ENCODE measurements at places on chromosomes 4 and X.

GRCh38 chrX:129719931-129720530 is 18.7 kb upstream of the XPNPEP2 start:
- DNase-seq, result no peak

DNA sequence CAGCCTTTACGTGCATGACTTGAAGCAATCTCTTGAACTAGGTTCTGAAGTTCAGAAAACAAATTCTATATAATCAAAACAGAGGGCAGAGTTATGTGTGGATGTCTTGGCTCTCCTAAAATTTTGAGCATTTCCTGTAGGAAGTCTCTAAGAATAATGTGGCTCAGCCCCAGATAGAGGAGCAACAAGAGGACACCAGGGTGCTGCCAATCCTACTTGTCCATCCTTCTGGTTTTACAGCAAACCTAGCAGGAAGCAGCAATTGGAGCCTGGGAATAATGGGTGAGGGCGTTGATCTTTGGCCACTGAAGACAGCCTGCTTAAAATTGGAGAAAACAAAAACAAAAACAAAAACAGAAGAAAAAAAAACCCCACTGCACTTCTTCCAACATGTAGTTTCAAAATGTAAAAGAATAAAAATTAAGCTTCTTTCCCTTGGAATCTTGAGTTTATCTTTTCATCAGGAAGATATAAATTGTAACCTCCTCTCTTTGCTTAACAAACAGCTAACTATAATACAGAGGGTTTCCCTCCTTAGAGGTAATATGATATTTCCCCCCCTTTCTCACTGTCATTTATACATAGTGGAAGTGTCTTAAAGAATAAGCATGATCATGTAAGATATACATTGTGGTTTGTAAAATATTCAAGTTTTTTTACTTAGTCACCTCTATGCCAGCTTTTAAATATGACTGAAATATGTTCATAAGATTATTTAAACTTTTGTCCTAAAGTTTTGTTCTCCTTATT is 130.6 kb downstream of the FBXO8 start:
- DNase-seq, result no peak

DNA sequence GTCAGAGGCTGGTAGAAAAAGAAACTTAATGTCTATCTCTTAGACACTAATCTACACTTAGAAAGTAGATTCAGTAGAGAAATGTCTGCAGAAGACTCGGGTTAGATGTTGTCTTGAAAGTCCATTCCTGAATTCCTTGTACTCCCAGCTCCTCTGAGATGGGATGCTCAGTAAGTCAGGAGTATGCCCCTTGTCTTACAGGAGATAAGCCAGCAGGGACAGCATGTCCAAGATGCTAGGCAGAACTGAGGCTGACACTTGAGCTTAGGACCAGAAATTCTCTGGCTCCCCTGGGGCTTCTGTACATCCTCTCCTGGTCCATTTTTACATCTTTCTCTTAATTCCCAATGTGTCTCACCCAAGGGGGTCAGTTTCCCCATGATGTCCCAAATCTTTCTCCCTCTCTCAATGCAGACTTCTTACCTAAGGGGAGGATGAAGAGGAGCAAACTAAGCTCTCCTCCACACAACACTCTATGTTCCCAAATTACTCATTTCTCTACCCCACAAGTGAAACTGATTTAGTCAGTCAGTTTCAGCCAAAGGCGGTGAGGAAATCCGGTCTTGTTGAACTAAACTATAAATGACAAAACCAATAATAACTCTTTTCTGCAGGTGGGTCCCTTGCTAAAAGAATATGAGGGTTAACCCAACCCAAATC is 558.2 kb upstream of the DIPK2B start:
- no peak for DNase-seq

DNA sequence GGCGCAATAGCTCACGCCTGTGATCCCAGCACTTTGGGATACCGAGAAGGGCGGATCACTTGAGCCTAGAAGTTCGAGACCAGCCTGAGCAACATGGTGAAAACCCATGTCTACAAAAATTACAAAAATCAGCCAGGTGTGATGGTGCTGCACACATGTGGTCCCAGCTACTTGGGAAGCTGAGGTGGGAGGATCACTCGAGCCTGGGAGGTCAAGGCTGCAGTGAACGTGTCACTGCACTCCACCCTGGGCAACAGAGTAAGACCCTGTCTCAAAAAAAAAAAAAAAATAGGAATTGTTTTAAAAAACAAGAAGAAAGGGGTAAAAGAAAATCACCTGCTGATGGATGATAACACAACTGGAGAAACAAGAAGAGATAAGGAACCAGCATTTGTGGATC is 38.8 kb downstream of the CHIC2 start:
- DNase-seq, result no peak

DNA sequence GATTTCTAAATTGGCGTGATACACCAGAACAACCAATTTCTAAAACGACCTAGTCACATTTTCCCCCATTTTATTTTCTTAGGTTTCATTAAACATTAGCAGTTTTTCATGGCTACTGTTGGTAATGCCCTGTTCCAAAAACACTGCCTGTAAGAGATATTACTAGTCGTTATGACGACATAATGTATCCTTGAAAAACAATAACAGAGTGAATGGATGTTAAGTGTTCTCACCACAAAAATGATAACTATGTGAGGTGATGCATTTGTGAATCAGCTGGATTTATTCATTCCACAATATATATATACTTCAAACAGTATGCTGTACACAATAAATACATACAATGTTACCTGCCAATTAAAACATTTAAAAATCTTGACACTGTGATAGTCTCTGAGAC is 1147.6 kb upstream of the PCDH10 start:
- DNase-seq, result no peak

GRCh38 chr4:167578906-167579305 is 344.6 kb upstream of the SPOCK3 start:
- DNase-seq, result no peak

GRCh38 chr4:125316401-125316790 is 1.6 kb downstream of the FAT4 start:
- DNase-seq, result no peak

- DNase-seq, result no peak
These were observed 60.3 kb downstream of the USP11 start for GRCh38 chrX:47293106-47293505.

DNA sequence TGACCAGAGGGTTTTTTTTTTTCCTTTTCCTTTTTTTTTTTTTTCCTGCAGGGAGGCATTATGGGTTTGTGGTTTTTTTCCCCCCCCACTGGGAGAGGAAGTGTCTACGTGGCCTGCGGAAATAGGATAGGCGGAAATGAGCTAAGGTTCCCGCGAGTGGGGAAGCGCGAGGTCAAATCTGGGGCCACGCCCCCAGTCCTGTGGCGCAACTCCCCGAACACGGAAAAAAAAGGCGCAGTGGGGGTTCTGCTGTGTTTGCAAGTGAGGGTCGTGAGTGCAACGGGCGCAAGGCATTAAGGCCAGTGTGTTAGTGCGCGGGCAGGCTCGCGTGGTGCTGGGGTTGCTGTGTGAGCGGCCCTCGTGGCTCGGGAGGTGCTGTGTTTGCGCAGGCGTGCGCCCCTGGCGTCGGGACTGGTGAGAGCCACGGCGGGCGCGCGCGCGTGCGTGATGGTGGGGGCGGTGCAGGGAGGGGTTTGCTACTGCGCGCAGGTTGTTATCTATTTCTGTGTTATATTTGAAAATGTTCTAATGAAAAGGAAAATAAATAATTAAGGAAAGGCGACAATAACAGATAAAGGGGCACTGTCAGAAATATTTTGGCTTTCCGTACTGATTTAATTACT is 685 bp upstream of the MORF4L2 start:
- peak; percentile 7 for DNase-seq

DNA sequence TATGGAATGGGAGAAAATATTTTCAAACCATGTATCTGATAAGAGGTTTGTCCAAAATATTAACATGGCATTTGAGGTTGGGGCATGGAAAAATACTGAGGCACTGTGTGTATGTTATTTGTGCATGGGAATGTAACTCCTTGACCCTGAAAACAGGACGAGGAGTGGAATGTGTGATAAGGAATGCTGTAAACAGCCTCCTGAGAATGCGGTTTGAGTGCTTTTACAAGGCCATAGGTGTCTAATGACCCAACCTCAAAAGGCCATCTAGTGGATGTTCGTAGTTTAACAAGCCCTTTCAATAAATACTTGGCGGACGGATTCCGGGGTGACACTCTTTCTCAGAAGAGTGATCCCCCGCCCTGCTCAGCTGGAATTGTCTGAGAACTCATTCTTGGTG is 162.9 kb upstream of the USP9X start:
- no peak for DNase-seq

GRCh38 chr4:48483777-48484493 is 792 bp downstream of the SLC10A4 start:
- DNase-seq, result no peak

DNA sequence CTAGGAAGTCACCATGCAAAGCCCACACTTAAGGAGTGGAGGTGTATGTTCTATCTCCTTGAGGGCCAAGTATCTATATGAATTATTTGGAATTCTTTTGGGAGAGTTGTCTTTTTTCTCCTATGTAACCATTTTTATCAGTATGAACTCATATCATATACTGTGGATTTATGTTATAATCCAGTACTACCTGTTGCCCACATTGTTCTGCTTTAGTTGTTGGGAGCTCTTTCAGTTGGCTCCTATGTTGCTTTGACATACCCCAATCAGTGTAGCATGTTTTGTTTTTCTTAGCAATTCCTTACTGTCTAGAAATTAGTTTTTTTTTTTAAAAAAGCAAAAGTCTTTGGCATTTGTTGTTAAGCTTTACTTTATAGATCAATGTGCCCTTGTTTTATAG is 13.0 kb downstream of the UCHL1 start:
- DNase-seq, result no peak

- no peak for DNase-seq
These were observed 69.8 kb downstream of the DTHD1 start for GRCh38 chr4:36351082-36351666.

GRCh38 chr4:13656569-13657405 is 29.3 kb upstream of the BOD1L1 start:
- no peak for DNase-seq

- DNase-seq, result no peak
These were observed 2.8 kb upstream of the TLR8 start for GRCh38 chrX:12903646-12904045.

DNA sequence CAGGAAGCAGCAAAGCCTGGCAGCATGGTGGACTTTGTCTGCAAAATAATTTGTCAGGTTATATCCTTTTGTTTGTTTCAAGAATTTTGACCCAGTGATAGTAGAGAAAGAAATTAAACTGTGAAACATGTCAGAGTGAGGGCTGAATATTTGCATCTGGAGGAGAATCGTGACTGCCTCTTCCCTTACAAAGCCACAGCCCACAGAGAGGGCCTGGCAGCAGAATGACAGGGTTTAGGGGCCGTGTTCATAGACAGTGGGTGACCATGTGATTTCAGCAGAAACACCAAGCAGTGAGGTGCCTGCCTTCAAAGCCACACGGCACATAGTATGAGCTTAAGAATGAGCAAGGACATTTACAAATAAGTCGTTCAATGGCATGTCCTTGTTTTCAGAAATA is 24.4 kb upstream of the PLAC8 start:
- DNase-seq, result no peak

DNA sequence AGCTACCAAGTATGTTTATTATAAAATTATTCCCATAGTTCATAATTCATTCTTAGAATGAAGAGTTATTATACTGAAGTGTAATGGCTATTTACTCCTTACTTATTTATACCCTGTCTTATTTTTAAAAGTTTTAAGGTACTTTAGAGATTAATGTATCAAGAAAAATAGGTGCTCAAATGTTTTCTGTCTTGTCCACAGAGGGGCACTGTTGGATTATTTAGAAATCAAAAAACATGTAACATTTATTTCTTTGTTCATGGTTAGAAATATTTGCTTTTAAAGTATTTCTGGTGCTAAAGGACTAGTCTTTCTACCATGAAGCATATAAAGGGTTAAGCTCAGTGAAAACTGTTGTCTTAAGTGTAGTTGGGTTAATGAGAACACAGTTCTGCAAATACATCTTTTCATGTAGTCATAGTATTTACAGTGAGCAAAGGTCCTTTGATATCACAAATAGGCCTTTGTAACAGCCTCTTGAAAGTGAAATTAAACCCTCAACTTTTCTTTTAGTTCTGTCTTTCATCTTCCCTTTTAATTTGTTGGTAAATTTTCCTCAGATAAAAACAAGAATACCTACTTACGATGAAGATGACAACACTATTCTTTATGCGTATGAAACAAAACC is 7.7 kb downstream of the SCML1 start:
- DNase-seq, result no peak

DNA sequence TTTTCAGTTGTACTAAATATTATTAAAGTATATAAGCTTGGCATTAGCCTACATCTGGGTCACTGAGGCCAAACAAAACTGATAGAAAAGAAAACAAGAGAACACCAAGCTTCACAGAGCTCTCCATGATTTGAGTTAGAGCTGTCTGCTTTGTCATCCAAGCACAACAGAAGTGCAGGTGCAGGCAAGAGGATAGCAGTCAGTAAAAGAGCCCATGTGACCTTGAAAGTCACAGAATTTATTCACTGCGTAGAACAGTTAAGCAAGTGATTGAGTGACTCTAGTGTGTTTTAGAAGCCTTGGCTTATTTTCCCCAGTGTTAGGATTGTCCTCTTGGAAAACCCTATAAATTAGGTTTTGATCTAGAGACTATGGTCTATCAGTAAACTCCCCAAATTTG is 49.4 kb upstream of the PRDM5 start:
- DNase-seq, result no peak

DNA sequence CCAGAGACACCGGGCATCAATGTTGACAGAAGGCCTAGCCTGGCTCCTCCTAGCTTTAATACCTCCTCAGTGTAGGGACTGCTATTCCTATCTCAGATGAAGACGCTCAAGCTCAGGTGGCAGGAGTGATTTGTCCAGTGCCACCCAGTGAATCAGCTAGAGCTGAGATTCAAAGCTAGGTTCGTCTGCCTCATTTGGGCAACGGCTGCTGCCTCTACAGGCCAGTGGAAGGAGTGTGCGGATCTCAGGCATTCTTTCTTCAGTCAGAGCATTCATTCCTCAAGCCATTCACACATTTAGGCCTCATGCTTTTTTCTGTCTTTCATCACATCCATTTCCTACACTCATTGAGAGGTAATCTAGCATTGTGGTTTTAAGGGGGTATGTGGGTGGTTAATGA is 7.3 kb downstream of the TSR2 start:
- no peak for DNase-seq

DNA sequence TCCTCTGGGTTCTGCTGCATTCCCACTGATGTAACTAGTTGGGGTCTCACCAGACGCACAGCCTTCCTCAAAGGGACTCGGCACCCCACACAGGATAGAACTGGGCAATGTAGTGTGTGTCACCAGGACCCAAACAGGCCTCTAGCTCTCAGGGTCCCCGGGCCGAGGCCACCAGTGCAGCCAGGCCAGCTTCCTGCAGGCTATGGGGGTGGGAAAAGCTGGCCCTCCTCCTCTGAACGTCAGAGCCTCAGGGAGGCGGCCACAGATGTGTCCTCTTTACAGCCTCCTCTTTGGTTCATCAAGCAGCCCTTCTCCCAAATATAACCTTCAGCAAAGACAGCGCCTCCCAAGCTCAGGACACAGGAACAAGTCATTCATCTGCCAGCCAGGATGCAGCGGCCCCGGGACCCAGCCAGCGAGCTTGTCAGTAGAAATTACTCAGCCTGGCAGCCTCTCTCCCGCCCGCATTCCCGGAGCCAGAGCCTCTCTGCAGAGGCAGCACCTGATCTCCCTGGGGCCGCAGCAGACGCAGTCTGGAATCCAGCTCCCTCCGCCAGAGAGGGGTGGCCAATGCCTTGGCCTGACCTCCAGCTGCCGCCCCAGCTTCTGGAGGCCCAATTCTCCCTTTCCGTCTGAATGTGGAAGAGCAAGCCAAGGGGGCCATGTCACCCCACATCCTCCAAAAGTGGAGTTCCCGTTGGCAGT is 288.5 kb downstream of the FBXW7 start:
- DNase-seq, result no peak
